ENCODE measurements at places on chromosomes 3 and 15.

DNA sequence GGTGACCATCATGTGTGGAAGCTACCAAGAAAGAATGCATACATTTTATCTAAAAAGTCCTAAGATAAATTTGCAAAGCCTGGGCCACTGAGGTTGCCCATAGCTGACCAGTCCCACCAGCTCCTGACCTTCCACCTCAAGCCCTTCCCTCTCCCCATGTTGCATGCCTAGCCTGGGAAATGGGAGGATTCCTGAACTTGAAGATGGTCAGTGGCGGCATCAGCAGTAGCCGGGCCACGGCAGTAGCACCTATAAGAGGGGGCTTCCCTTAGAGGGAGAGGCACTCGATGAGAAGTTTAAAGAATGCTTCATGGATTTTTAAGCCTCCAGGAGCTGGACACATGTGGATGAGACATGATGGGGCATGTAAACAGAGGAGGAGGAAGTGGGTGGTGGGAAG lies 172.1 kb downstream of the KLF13 start:
- no peak for DNase-seq

- no peak for DNase-seq
These were observed 47.8 kb downstream of the CCDC54 start for GRCh38 chr3:107425033-107425432.

DNA sequence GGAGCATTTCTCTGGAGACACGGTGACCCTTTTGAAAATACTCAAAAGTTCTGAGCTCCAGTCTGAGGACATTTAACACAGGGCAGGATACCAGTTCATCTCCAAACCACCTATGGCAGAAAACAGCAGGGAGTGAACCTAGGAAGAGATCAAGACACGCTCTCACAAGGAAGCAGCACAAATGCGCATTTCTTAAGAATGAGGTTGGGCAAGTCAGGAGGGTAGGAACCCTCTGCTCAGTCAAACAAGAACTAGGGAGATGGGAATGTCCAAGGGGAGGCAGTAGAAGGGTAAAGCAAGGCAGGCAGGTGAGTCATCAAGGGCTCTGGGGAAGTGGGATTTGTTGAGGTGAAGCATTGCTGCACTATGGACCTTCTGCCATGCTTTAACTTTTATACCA lies 60.3 kb upstream of the PSMD6 start:
- no peak for DNase-seq

DNA sequence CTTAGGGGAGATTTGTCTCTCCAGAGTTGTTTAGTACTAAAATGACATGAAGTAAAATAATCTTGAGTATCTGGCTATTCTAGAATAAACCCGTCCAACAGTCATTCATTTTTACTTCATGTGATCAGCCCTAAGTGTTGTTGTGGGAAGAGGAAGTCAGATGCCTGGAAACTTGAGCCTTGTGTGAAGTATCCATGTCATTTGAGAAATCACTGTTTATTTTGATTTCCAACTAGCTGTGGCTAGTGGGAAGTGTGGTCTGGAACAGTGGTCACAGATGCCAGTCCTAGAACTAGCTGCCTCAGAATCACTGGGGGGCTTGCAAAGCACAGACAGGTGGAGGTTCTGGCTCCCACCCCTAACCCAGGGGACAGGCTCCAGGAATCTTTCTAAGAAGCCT lies 77.7 kb upstream of the LIMD1 start:
- DNase-seq, result no peak

- DNase-seq, result no peak
These were observed 31.3 kb upstream of the ARHGEF3 start for GRCh38 chr3:56833022-56833421.

DNA sequence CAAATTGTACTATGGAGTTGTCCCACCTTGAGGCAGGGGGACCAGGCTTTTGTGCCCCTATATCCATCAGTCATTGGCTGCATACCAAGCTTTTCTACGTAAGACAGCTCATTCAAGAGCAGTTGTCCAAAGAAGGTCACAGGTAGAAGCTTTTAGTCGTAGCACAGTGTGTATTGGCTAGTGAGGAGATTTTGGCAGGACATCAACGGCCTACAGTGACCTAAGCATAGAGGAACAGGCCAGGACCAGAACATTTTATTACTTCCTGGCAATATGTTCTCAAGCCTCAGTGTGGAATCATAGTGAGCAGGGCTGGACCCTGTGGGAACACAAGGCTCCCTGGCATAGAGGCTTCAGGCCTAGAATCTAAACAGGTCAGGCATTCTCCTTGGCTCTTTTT lies 105.4 kb upstream of the ANKRD28 start:
- DNase-seq, result no peak
